ENCODE measurements at places on chromosomes 1 and 21.

GRCh38 chr1:116538544-116538943 is 32.3 kb downstream of the CD58 start:
- DNase-seq, result no peak

DNA sequence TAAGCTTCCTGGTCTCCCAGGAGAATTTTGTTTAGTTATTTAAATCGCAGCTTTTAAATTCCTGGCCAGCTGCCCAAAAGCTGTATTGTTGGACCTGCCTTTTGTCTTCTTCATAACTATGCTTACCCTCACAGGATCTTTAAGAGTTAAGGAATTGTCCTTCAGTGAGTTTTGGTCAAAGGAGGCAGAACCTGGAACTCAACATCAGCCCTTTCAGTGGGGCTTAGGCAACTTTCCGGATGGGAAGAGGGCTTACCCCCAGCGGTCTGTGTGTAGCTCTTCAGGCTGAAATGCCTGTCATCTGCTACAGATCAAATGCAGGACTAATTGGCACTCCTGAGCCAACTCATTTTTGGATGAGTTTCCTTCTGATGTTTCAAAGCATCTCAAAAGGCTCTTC is 402.6 kb downstream of the SIPA1L2 start:
- DNase-seq, result no peak

- no peak for DNase-seq
Observed at GRCh38 chr1:145982010-145982723, 14.2 kb downstream of the TXNIP start.

GRCh38 chr1:100750005-100750885 is 30.7 kb downstream of the VCAM1 start:
- no peak for DNase-seq
